Urothelium cell line (cell line): ENCODE measurements at places on chromosomes 13 and 19.

- DNase-seq: peak; percentile 10
Measured at GRCh38 chr13:83498481-83499190, 383.6 kb downstream of the SLITRK1 start.

DNA sequence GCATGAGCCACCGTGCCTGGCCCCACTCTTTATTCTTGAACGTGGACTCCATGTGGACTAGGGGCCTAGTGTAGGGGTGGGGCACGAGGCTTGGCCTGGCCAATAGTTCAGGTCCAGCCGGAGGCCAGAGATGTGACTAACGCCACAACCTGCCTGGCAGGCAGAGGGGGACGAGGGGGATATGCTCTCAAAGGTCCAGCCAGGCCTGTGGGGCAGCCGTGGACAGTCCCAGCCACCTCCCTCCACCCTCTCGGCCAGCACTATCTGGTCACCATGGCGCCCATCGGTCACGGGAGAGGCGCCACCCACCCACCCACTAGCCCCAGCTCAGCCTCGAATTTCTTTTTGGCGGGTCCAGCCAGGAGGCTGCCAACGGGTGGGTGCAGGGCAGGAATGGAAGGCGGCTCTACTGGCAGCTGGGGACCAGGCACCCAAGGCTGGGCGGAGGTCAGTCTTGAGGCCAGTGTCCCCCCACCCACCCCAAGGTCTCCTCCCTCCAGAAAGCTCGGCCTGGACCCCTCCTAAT, 2.2 kb upstream of the CERS1 start:
- DNase-seq: no peak

DNA sequence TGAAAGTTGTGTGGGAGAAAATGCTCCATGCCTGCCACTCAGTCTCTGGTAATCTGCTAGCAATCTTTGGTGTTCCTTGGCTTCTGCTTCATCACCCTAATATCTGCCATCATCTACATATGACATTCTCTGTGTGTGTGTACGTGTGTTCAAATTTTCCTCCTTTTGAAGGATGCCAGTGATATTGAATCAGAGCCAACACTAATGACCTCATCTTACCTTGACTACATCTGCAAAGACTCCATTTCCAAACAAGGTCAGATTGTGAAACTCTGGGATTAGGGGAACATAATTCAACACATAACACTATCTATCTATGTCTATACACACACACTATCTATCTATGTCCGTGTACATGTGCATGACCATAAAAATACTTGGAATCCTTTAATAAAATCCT, 81.4 kb upstream of the IRS2 start:
- DNase-seq: no peak

- peak; percentile 77 for DNase-seq
Measured at GRCh38 chr19:13847407-13848339, 29.3 kb upstream of the NANOS3 start.
